Left ventricle myocardium superior (tissue), 1 donor: ENCODE measurements at places on chromosomes 4 and X.

- DNase-seq = no peak
Measured at GRCh38 chrX:149453906-149454822, 50.9 kb downstream of the IDS start.

DNA sequence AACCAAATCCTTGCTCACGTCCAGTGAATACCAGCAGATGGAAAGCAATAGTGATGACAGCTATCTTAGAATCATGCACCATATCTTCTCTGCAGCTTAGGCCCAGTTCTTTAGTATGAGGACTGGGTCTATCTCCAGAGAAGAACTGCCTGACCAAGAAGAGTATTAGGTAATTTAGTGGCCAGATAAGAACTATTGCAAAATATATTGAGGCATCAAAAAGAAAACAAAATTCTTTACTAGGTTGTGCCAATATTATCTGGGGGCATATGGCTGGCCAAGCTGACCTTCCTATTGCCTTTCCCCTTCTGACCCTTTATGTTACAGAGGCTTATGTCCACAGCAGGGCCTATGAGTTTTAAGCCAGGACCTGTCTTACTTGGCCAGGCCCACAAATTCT is 91.2 kb downstream of the RLIM start:
- no peak for DNase-seq

- DNase-seq = no peak
Measured at GRCh38 chr4:20305976-20306375, 54.3 kb downstream of the SLIT2 start.

DNA sequence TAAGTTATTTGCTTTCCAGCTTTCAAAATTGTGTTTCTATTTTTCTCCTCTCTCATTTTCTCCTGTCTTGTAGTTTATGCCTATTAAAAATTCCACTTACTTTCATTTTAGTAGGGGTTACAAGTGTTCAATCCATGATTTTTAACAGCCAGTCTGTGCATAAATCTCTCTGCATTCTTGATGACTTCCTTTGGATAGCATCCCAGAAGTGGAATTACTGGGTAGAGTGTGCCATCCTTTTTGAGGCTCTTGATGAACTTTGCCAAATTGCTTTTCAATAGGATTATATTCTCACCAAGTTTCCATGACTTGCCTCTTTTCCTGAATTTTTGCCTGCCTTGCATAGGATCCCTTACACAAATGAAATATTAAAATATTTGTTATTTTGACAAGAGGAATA is 58.5 kb downstream of the DIPK2B start:
- no peak for DNase-seq

DNA sequence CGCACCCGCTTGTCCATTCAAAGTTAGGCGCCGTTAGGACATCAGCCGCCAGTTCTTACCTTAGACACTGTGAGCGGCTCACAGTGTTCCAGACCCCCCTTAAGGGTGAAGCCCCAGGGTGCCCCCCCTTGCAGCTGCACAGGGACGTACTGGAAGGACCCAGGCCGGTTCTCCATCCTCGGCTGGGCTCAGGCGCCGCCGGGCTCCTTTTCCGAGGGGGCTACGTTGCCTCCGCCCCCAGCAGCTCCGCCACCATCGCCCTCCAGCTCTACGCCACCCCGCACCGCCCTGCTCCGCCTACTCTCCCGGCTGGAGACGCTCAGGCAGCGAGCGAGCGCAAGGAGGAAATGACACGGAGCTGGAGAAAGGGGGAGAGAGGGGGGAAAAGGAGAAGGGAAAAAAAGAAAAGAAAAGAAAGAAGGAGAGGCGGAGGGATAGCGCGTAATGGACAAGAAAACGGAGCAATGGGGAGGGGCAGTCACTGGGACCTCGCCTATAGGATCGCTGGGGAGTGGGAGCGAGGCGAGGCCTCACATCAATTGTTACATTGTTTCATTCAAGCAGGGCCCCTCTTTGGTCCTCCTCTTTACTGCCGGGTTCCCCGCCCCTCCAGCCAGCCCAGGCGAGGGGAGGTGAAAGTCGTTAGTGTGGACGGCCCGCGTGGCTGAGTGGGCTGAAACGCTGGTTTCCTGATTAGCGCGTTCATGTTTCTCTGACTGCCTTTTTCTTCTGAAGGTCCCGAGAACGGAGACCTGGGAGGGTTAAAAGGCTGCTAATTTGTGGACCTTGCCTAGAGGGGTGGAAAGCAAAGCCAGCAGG is at the start of gene SHROOM4:
SHROOM4 (minus strand) TSS at position 352 of the 819 bp plus-strand sequence; CDS start at position 176, 176 bp downstream.
- DNase-seq = peak; percentile 67

GRCh38 chrX:54447461-54447860 is 7.3 kb downstream of the TSR2 start:
- no peak for DNase-seq

DNA sequence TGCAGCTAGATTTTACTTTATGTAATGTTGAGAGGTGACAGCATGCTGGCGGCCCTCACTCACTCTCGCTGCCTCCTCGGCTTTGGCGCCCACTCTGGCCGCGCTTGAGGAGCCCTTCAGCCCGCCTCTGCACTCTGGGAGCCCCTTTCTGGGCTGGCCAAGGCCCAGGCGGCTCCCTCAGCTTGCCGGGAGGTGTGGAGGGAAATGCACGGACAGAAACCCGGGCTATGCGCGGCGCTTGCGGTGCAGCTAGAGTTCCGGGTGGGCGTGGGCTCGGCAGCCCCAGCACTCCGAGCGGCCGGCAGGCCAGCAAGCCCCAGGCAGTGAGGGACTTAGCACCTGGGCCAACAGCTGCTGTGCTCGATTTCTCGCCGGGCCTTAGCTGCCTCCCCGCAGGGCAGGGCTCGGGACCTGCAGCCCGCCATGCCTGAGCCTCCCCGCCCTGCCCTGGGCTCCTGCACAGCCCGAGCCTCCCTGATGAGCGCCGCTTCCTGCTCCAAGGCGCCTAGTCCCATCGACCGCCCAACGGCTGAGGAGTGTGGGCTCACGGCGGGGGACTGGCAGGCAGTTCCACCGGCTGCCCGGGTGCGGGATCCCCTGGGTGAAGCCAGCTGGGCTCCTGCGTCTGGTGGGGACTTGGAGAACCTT is 128.7 kb downstream of the GASK1B start:
- DNase-seq = peak; percentile 16

DNA sequence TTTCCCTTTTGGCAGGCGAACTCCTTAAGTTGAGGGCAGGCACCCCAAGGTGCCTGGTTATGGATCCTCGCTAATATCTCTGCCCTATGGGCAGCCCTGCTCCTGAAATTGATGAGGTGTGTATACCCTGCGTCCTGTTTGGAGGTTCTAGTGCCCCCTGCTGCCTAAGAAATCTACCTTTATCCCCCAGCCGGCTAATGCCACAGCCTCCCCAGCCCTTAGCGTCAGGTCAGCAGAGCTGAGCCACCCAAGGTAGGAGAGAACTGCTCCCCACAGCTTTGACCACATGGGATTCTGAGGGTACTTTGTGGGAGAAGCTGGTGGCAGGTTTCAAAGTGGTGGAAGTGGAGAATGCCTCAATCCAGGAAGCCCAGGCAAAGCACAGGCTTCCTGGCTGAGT is 50.8 kb downstream of the ANAPC4 start:
- no peak for DNase-seq

GRCh38 chr4:118036336-118036735 is 2.0 kb downstream of the NDST3 start:
- no peak for DNase-seq

DNA sequence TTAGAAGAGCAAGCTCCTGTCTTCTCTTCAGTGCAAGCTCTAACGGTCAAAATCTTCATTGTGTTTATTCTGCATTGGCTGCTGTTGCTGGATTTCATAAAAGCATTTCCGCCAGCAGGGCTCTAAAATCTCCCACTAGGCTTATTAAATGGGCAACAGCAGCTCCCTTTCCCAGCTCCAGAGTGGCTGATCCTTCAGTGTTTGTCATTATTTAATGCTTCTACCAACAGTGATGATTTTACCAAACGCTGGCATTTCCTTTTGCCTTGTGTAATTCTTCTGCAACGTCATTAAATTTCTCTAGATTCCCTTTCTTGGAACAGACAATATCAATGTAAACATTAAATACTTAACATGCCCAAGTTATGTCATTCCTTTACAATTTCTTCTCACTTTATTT is 20.1 kb downstream of the SLC7A11 start:
- DNase-seq = no peak

- DNase-seq = no peak
Measured at GRCh38 chrX:1727531-1728027, 112.7 kb downstream of the ASMT start.

DNA sequence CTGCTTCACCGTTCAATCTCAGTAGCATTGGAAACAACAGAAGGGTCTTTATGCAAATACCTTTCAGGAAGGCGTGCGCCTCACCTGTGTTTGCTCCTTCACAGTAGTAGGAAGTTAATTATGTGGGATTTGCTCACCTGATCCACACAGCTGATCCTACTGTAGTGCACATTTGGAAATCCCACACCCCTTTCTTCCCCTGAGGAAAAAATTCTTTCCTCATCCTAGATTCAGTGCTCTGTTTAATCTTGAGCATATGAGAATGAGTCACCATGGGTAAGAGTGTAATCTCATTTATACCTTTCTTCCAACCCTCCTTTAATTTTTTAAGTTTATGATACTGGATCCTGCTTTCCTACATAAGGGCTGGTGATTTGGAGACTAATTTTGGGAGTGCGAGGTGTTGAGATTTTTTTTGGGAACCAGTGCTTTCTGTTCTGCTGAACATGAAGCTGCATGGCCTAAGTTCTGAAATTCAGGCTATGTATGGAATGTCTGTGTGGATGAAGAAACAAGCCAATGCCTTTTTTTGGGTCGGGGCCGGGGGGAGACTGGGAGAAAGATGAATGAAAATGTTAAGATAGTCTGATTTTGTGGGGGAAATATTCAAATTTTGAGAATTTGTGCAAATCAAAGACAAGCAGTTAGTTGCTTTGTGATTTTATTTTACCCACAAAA is 19.0 kb downstream of the GAB1 start:
- no peak for DNase-seq

DNA sequence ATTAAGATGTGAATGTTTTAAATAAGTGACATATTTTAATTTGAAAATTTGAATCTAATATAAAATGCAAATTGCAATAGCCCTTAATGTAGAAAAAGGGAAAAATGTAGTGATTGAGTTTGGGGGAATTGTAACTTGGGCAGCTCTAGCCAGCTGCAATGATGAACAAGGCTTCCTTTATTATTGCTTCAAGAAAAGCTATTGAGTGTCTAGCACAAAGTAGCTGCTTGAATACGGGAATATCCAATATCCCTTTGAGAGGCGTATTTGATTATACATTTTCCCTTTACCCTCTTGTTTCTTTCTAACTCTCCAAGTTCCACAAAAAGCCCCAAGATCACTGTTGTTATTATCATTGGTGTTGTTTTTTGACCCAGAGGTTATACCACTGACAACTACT is 21.8 kb downstream of the IL1RAPL1 start:
- DNase-seq = no peak

DNA sequence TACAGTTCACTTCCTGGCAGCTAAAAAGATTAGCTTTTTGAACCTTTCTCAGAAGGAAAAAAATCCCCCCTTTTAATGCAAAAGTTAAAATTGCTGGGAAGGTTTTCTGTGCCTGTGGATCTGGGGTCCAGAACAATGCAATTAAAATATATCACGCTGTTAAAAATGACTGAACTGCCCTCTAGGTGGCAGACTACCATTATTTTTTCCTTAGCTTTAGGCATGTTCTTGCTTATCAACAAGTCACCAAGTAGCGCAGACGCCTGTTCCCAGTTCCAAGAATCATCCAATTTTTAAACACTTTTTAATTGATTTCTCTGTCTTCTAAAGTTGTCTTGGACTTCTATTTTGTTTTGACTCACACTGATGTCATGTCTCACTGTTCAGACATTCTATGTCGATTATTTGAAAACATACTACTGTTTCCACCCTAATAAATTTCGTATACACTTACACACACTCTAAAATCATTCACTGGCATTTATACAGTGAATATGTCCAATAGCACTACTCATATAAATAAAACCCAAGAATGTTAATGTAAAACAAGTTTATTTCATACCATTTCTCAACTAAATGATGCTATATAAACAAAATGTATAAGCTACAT is 661.6 kb downstream of the RAPGEF2 start:
- no peak for DNase-seq

DNA sequence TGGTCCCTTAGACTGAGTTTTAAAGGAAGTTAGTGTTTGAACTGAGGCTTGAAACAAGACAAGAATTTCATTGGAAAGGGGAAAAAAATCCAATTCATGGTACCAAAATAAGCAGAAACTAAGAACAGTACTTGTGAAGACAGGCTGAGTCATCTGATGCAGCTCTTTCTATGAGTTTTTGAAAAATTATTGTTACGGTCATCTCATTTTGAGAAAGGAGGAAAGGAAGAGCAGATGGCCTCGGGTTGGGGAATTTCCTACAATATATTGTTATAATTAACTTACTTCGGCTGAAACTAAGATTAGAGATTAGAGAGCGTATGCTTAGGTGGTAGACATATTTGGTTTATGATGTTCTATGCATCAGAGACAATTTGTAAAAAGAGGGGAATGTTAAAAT is 2164.8 kb upstream of the AGA start:
- no peak for DNase-seq

GRCh38 chr4:91212211-91212610 is 1085.0 kb downstream of the CCSER1 start:
- DNase-seq = no peak

GRCh38 chr4:85684676-85685075 is 209.7 kb downstream of the ARHGAP24 start:
- no peak for DNase-seq

DNA sequence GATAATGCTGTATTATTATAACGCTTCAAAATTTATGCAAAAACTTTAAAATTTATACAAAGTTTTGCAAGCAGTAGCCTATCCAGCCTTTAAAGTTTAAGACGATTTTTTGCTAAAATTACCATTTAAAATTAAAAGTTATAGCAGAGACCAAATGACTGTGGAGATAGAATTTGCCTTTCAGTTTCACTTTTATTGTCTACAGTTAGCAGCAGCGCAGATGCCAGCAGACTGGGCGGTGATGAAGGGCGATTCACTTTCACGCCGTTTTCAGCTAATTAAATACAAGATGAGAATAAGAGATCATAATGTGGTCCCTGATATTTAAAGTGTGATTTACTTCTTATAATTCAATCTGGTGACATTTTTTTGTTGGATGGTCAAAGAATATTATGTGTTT is 1381.5 kb upstream of the ADGRL3 start:
- DNase-seq = no peak

DNA sequence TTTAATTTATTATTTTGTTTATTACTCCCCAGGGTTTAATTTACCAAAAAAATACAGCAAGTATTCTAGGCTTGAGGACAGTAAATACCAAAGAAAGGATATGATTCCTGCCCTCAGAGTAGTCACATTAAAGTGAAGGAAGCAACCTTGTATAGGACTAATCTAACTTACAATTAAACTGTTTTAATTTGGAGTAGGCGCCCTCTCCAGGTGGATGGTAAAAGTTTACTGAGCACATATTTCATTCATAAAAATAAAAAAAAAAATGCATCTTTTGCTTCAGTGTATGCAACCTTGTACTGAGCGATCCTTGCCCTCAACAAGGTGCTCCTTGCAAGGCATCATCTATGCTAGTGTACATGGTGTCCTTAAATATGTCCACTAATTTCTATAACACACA is 72.0 kb upstream of the MAGEB16 start:
- DNase-seq = no peak

DNA sequence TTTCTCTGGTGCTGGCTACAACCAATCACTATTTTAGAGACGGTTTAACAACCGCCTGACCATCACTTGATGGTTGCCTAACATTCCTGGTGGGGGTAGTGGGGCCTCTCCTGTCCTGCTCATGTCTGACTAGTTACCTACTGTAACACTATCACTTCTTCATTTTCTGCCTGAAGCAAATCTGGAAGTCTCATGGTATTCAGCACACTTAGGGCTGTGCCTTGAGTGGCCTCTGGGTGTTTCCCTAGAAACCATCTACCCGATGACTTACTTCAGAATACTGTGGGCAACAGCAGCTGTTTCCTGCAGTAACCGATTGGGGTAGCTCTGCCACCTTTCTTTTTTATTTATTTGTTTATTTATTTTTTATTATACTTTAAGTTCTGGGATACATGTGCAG is 880.1 kb upstream of the INTU start:
- no peak for DNase-seq
